Naive thymus-derived CD4-positive, alpha-beta T cell (primary cell): ENCODE measurements at places on chromosomes 11 and 22. TPM values are rescaled to one million over a fixed set of nuclear protein-coding genes. Genes with fewer than 3 reads are reported as not detected.

- DNase-seq, result no peak
These were observed 91.8 kb upstream of the RAB1B start for GRCh38 chr11:66176650-66177049.

GRCh38 chr11:1117992-1118391, 39.8 kb upstream of the MUC5AC start:
- DNase-seq, result no peak

DNA sequence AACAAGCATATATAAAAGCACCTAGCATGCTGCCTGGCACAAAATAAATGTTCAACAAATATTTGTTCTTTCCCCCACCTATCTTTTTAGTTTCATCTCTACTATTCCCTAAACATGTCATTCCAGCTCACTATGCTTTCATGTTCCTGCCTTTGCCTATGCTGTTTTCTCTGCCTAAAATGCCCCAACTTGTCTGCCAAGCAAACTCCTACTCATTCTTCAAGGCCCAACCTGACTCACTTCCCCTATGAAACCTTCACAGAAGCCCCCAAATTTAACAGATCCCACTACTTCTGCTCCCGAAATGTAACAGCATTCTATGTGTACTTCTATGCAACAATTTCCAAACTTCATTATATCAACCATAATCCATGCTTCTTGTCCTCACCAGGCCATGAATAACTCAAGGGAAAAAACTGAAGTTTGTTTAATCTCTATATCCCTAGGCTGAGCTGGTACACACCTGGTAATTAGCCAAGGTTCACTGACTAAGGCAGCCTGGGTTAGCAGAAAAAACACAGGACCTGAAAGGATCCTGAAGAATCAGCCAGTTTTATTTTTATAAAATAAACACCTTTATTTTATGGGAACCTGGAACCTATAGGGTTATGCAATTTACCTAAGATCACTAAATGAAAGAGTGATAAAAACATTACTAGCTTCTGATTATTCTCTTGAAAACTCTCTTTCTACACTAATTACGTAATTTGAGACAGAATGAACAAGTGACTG, 72.2 kb downstream of the PAK1 start:
- DNase-seq, result no peak

DNA sequence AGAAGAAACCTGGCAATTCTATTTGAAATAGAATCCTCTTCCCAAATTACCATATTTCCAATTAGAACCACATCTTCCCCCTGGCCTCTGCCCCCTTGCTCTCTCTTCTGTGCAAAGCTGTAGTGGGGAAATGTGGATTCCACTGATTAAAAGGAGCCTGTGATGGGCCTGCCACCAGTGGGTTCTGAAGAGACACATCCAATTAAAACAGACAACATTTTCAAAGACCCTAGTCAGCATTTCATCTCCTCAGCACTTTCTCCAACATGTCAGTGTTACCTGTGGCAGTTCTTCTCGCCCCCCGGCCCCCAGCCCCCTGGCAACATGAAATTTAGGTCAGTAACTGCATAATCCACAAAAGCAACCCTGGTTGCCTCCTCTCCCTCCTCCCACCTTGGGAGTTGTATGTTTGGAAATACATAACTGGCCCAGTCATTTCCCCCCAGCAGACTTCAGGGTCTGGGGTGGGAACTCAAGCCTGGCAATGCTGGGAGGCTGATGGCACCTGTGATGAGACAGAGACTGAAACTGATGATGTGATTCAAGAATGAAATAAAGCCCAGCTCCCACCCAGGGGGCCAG, 99.9 kb upstream of the AMOTL1 start:
- no peak for DNase-seq

DNA sequence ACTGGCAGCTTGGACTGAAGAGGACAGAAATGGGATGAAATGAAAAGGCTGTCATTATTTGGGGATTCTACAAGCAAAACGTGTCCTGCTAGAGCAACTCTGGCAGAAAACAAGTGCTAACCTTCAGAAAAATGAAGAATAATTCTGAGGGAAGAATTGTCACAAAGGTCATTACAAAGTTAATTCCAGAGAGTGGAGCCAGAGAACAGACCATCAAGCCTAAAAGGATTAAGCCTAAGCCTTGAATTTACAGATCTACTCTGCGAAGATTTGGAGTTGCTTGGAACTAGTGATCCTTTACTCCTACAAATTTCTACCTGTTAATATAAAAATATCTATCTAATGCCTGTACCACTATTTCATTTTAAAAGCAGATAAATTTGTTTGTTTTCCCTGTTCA, 1077.3 kb upstream of the CNTN5 start:
- no peak for DNase-seq

DNA sequence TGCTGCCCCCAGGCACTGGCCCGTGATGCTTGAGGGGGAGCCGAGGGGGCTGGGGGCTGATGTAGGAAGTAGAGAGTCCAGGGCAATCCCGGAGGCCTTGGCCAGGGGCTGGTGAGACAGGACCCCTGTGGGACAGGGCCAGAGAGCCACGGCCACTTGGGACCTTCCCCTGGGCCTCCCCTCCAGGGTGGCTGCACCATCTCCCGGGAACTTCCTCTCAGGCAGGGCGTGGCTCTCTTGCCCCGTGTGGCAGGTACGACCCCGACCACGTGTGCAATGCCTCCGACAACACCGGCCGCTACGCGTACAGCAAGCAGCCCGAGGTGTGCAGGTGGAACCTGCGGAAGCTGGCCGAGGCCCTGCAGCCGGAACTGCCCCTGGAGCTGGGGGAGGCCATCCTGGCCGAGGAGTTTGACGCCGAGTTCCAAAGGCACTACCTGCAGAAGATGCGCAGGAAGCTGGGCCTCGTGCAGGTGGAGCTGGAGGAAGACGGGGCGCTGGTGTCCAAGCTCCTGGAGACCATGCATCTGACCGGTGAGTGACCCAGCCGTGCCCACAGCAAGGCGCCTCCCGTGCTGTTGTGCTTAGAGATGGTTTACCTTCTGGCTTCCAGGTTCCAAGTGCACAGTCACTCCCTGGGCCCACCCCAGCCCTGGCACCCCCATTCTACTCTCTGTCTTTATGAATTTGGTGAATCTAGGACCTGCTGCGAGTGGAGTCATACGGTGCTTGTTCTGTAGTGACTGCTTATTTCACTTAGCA, 9.7 kb downstream of the SELENOO start:
- DNase-seq, result no peak

DNA sequence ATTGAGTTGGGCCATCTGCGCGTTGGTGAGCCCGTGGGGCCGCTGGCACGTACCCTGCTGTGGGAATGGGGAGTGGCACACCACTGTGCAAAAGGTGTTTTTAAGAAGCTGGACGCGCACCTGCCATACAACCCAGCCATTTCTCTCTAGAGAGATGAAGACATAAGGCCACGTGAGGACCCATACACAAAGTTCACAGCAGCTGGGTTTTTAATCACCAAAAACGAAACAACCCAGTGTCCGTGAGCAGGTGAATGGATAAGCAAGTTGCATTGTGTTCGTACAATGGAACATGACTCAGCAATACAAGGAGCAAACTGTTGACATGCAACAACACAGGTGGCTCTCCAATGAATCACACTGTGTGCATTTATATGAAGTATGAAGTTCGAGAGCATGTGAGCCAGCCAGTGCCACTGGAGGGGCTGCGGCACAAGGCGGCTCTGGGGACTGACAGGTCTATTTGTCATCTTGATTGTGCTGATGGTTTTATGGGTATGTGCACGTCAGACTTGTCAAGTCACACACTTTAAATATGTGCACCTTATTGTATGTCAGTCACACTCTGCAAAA, 30.6 kb upstream of the PANX2 start:
- no peak for DNase-seq

GRCh38 chr11:26510164-26510563, 61.9 kb downstream of the MUC15 start:
- no peak for DNase-seq

DNA sequence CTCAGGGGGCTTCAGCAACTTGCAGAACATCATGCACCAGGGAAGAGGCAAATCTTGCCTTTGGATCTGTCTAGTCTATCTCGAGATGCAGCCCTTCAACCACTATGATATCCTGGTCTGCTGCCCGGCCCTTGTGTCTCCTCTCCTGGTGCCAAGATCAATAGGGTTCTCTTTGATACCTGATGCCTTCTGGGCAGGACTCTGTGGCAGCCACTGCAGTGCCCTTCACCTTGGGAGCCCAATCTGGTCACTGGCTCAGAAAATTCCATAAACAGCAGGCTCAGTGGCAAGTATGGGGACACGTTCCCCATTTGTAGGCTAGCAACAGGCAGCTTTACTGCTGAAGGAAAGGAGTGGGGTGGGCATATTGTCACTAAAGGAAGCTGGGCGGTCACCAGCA, 23.4 kb downstream of the SYN3 start:
- no peak for DNase-seq

DNA sequence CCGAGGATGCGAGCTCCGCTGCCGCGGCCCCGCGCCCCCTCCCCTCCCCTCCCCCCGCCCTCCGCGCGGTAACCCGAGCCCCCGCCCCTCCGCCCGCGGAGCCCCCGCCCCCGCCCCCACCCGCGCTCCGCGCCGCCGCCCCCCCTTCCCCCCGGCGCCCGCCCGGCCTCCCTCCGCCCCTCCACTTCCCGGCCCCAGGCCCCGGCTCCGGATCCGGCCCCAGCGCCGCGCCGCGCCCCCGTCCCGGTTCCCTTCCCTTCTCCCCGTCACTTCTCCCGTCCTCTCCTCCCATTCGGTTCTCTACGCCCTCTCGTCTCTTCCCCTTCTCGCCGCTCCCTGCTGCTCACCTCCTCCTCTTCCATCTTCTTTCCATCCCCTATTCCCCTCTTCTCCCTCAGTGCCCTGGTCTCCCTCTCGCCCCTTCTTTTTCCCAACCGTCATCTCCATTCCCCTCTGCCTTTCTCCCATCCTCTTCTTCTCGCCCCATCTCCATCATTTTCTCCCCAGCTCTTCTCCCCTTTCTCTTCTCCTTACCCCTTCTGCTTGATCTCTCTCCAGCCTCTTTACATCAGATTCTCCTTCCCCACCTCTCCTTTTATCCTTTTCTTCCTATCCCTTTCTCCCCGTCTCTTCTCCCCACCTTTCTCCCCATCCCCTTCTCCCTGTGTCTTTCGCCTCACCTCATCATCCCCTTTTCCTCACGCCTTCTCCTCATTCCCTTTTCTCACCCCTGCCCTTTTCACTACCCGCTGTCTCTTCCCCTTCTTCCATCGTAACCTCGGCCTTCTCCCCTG, at the start of gene DCHS1:
DCHS1 (minus strand) TSS at position 20 of the 794 bp plus-strand sequence. CDS start 14,196 bp downstream, outside the sequence.
- DNase-seq, result peak; percentile 19

DNA sequence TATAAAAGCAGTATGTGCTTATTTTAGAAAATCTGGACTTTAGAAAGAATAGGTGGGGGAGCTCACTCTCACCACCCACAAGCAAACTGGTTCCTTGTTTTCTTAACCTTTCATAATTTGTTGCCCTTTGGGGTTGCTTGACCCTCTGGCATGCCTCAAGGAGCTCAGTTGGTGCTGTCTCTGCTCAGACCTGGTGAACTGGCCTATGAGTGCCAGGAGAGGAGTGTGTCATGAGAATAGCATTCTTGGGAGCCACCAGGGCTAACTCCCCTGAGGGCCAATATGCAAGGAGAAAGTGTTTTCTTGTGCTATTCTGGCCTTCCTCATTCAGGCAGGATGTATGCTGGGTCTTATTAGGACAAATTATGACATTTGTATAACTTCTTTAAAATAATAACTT, 21.0 kb upstream of the AMOTL1 start:
- no peak for DNase-seq

GRCh38 chr11:100999756-101000155, 129.9 kb downstream of the PGR start:
- DNase-seq, result no peak

GRCh38 chr11:86623736-86624135, 48.7 kb downstream of the ME3 start:
- no peak for DNase-seq

GRCh38 chr11:57054817-57055216, 66.1 kb downstream of the OR5AK2 start:
- DNase-seq, result no peak

DNA sequence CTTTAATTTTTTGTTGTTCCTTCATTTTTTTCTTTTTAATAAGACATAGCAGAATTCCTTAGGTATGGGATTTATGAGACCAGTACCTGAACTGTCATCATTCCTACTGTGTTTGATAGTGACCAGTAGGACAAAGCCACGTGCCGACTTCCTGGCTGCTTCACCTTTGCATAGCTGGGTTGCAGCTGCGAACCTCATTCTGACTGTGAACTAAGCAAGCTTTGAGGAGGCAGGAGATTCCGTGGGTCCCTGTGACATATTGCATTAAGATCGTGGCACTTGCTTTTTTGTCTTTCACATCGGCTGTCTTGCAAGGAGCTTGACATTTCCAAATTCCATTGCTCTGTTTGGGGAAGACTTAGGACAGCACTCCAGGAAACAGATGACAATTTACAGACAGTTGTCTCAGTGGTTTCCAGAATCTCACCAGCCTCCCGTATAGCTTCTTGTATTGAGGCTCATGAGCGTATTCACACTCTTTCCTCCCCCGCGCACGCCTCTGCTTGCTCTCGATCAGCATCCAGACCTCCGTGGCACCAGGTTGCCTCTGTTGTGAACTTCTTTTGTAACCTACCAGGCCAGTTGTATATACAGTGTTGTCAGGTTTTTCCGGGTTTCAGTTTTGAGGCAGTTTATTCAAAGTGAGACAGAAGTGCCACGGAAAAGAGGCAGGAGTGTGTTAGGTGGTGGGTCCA, 101.7 kb downstream of the CWC15 start:
- no peak for DNase-seq

- no peak for DNase-seq
These were observed 227.9 kb upstream of the GRIA4 start for GRCh38 chr11:105381941-105382340.

- no peak for DNase-seq
These were observed 189.1 kb upstream of the FAT3 start for GRCh38 chr11:92035488-92035887.

- no peak for DNase-seq
These were observed 39.9 kb downstream of the CWC15 start for GRCh38 chr11:94933223-94934130.

DNA sequence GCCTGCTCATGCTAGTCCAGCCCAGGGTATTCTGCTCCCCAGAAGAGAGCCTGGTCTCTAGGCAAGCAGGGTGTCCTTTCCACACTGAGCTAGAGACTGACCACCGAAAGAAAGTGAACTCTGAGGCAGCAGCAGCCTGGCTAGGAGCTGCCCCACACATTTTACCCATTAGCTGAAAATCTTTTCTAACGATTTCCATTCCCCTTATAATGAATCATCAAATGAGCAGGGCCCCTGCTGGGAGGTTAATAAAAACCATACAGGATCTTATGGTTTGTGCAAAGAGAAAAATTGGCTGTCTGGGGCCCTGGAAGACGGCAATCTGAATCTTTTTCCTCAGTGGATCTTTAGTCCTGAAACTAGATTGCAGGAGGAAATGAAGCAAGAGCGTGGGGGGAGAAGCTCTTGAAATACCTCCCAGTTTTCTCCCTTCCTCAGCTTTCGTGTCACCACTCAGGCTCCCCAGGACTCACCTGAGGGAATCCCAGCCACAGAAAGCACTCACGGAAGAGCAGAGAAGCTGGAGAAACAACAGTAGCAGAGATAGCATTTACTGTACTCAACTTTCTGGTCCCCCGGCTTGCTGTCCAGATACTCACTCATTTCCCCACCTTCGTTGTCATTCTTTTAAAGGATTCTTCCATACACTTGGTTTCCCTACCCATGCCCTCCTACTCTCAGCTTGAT, 74.7 kb upstream of the CD44 start:
- DNase-seq, result no peak

The PTS gene
- polyA plus RNA-seq, result 7.2 TPM

The ZPR1 gene
- polyA plus RNA-seq, result 30.9 TPM

The CCDC89 gene
- not detected for polyA plus RNA-seq

The GTSE1 gene
- not detected for polyA plus RNA-seq

The DMC1 gene
- polyA plus RNA-seq, result 0.13 TPM

The USP35 gene
- 1.7 TPM for polyA plus RNA-seq
